ENCODE measurements at places on chromosomes 4 and X.

DNA sequence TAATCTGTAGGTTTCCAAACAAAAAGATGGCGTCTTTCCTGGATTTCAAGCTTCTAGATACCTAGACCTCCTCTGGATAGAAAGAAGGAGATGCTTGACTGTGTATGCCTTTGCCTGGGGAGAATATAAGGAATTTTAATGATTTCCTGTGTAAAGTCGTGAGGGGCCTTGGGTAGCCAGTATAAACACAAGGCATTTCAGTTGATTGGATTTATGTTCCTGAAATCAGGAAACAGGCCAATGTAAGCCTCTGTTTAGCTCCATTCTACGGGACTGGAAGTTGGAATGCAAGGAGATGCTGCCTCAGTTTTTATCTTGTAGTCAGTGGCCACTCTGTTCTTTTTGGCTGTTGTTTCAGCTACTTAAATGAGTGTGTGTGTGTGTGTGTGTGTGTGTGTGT is 137.2 kb downstream of the GUCY2F start:
- DNase-seq = no peak

GRCh38 chr4:6773106-6773505 is 9.4 kb upstream of the KIAA0232 start:
- DNase-seq = no peak

GRCh38 chrX:40866893-40867292 is 131.6 kb upstream of the MED14 start:
- DNase-seq = no peak

GRCh38 chrX:32150141-32150540 is 1061.2 kb downstream of the DMD start:
- no peak for DNase-seq

DNA sequence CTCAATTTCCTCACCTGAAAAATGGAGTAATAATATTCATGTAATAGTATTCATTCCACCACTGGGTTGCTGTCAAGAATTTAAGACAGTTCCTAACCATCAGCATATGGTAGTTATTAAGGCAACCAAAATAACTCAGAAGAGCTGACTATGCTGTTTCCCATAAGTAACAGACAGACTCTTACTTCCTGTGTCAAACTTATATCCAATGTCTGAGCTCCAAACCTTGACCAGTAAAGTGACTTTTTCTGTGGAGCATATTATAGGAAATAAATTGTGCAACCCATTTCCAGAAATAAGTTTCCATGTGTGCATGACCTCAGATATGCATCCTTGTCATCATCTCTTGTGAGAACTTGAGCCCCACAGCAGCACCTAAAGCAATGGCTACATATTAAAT is 78.8 kb downstream of the HADH start:
- DNase-seq = no peak

All from stimulated activated CD8-positive, alpha-beta memory T cell treated with anti-CD3 and anti-CD28 coated beads, Interleukin-15, amount 100 ng/mL, for 1 hour (primary cell).